ENCODE measurements at places on chromosomes 6 and 20.

- DNase-seq: peak; percentile 84
Observed at GRCh38 chr20:31666258-31667042, 28.7 kb downstream of the COX4I2 start.

DNA sequence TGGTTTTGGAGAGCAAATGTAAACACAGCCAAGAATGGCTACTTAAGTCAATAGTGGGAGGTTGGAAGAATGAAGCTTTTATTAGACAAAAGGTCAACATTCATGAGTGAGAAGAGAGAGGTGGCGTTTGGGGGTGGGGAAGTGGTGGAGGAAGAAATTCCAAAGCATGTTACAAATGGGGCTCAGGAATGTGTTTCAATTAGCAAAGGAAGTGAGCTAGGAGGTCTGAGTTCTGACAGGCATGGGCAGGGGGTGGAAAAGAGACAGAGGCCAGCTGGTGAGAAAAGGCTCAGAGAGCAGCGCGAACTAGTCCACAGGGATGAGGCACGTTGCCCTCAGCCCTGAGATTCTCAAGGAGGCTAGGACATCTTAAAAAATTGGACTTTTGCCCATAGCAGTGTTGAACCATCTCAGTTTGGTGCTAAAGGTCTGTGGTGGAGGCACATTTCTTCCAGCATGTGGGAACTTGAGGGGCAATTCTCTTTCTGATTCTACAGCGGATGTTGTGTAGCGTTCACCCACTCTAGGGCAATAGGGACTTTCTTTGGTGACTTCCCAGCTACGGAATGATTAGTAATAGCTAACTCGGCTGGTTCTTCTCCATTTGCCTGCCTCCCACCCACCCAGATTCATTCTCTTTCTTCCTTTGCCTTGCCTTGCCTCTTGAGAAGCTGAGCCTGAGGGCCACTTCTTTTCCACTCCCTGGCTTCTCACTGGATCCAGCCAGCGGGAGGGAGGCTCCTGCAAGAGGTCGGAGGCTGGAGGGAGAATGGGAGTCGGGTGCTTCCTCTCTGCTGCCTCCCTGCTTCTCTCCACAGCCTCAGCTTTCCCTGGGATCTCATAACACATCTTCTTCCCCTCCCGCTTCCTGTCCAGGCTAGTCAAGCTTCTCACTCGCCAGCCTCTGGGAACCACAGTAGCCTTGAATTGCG lies 45.1 kb upstream of the NEDD9 start:
- no peak for DNase-seq

DNA sequence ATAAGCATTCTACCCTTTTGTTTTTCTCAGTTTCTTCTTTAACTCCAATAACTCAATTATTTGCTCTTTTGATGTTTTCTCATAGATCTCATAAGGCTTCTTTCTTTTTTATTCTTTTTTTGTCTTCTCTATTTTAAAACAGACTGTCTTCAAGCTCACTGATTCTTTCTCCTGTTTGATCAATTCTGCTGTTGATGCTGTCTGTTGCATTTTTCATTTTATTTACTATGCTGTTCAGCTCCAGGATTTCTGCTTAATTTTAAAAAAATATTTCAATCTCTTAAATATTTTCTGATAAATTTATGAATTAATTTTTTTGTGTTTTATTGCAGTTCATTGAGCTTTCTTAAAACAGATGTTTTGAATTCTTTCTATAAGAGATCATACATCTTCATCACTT lies 48.1 kb upstream of the SNAP91 start:
- no peak for DNase-seq

DNA sequence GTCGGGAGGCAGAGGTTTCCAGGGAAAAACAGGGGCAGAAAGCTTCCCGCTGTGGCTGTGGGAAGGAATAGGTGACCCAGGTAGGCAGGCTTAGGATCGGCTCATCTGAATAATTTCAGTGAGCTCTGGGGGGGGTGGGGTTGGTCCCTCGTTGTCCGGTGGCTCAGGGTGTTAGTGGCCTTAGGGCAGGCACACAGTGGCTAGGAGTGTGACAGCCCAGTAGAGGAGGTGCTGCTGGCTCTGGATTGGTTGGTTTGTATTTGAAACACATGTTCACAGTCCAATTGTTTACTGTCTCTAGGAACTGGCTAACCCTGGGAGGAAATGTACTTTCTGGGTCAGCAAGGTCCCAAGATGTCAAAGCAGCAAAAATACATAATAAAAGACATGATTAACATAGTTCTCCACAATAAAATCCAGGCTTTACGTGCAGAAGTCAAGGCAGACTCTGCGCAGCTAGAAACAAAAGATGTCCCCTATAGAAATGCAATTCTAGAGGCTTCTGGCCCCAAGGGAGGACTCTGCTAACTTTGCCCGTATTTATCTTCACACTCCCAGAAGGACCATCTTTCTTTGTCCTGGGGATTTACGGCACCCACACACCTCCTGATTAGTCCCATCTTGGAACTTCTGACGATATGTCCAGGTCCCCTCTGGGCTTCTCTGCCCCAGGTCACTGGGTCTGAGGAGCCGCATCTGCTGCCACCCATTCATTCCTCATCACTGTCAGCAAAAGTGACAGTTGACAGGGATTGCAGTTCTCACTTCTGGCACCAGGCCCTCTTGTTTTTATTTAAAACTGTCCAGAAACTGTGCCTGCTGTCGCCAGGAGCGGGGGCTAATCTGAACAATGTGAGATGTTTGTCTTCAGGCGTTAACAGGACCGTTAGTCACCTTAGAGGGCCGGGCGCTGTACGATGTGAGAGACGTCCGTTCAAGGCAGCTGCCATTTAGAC lies 18.7 kb downstream of the MOCS3 start:
- no peak for DNase-seq

GRCh38 chr6:148971031-148971927 lies 224.4 kb downstream of the UST start:
- no peak for DNase-seq

DNA sequence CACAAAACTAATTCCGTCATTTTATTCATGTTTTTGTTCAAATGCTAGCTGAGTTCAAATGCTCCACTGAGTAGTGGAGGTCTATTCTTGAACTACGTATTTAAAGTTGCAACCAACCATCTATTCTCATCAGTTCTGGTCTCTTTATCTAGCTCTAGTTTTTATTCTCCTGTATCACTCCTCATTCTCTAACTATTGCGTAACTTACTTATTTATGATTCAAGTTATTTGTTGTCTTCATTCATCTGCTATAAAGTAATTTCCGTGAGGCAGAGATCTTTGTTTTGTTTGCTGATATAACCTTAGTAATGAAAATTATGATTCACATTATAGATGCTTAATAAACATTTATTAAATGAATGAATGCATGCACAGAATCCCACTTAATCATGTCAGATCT lies 221.6 kb upstream of the ASCC3 start:
- DNase-seq: no peak

DNA sequence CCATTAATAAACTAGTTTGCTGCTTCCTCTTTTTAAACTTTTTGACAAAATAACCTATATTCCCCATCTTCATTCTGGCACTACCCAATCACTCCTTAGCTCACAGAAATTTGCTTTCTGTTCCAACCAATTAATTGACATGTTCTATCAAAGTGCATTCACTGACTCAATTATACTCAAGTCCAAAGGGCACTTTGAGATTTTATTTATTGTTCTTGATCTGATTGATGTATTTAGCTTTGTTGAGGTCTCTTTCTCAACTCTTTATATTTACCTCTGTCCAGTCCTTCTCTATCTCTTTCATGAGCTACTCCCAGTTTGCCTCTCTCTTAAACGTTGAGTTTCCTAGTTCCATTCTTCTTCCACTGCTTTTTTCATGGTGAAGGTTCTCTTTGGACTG lies 104.4 kb upstream of the TENT5A start:
- no peak for DNase-seq

DNA sequence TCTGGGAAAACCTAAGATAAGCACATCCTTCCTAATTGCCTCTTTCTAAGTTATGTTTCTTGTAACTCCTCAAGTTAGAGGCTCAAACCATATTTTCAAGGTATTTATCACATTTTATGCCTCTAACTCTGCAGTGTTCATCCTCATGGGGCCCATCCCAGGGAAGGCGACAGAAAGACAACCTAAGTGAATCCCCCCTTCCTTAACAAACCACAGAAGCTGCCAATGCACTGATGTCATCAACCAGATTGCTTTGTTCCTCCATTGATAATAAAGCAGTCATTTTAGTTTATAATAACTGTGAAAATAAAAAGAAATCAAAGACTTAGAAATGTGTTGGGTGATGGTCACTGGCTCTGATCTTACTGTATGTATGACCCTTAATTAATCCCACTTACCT lies 119.5 kb upstream of the TCF21 start:
- no peak for DNase-seq

- no peak for DNase-seq
Observed at GRCh38 chr20:20933142-20933958, 172.8 kb downstream of the LINC00237 start.

DNA sequence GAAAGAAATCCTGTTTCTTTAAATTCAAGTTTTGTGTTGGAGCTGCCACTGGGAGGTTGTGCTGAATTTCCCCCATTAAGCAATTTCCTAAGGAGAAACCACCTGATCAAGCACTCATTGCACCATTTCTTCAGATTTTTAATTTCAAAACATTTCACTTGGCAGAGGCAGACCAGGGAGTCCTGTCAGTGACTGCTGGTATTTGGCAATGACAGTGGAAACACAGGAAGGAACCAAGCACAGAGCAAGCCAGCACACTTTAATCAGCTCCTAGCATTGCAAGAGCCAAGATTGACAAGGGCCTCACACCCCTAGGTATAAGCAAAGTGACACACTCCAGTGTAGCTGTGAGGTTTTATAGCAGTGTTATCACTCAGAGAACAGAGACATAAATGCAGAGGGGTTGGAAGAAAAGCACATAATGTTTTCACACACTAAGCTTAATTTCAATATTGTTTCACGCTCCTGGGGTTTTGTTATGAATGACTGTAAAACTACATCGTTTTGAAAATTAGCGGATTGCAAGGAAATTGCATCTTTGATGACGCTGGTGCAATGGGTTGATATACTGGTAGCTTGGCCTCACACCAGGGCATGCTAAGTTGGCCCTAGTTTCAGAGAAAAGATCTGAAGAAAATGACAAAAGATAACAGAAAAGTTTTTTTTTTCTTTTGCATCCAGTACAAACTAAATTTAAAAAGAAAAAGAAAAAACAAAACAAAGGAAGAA lies 768.4 kb downstream of the TFAP2A start:
- DNase-seq: peak; percentile 3

DNA sequence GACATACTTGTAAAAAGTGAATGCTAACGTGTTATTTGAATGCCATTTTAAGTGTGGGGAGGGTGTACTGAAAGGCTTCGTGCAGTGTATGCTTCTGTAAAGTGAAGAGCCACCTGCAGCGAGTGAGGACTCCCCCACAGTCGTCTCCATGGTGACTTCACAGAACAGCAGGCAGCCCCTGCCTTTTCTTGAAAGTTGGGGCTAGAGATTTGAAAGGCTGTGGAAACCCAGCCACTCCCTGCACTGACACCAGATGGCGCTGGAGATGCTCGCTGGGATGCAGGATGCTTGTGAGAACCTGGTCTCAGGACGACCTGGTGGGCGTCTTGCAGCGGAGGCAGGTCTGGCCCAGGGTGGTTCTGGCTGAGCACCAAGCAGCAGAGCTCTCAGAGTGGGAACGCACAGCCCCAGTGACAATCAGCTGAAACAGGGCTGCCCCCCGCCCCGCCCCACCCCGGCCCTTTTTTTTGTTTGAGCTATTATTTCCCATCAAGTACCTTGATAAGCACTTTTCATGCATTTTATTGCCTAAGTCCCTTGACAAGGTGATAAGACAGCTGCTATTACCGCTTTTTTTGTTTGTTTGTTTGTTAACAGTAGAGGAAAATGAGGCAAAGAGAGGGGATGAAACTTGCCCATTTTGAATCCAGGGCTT lies 150.3 kb downstream of the SYCP2 start:
- peak; percentile 83 for DNase-seq

- no peak for DNase-seq
Observed at GRCh38 chr20:53773792-53774401, 180.3 kb upstream of the ZNF217 start.

DNA sequence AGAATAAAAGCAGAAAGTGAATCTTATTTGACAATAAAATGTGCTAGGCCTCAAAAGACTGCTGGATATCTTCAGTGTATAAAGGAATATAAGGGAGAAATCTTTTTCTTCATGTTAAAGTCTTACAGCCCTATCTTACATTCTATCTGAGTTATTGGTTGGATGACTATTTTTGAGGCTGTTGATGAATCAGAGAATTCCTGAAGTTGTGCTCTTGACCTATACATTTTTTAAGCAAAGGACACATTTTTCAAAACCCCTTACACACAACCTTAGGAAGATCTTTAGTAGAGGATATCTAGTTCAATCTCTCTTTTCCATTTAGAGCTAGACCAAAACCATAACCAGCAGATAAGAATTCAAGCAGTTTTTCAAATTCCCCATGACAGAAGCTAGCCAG lies 10.9 kb upstream of the CGA start:
- DNase-seq: no peak

GRCh38 chr6:154157082-154157481 lies 118.0 kb downstream of the OPRM1 start:
- no peak for DNase-seq

DNA sequence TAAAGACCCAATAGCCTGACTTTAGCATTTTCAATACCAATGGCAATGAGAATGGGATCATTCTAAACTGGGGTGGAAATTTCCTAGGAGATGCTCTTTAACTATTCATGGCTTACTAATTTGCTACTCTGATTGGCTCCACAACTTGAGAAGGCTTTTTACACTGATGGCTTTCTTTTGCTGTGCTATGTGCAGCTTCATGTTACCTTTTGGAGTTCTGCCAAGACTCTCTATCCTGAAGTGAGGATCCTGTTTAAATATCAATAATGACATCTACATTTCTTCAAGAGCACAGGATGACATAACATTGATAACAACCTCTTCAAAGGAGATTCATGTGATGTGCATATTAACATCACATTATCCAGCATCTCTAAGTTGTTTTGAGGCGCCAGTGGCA lies 43.4 kb upstream of the SIRPG start:
- no peak for DNase-seq

- DNase-seq: no peak
Observed at GRCh38 chr6:45643126-45643525, 265.4 kb upstream of the SUPT3H start.

- DNase-seq: no peak
Observed at GRCh38 chr20:33859157-33859695, 48.1 kb downstream of the CHMP4B start.

DNA sequence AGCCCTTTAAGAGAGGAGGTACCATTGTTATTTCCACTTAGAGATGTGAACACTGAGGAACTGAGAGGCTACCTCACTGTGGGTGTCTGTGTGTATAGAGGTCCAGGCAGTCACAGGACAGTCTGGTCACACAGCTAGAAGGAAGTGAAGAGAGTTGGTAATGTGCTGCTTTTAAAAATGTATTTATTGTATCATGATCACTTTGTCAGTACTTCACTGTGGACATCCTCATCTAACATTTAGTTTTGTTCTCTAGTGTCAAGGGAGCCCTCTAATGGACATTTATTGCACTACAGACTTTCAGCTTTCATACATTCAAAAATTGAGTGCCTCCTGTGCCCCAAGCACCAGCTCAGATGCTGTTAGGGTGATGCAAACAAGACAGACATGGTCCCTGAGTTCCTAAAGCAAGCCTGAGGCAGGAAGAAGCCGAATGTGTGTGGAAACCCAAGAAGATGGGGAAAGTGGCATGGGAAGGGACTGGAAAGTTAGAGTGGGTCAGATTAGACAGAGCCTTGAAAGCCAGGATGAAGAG lies 123.0 kb downstream of the SLC16A10 start:
- peak; percentile 71 for DNase-seq

GRCh38 chr6:157464653-157465535 lies 83.9 kb downstream of the ZDHHC14 start:
- no peak for DNase-seq

Measured in Ammon's horn (tissue), 1 donor.